NCI-H1694 (cell line): ENCODE measurements at places on chromosomes 3 and 15.

GRCh38 chr15:66773129-66773873 is 71.3 kb downstream of the SMAD6 start:
- DNase-seq: no peak

DNA sequence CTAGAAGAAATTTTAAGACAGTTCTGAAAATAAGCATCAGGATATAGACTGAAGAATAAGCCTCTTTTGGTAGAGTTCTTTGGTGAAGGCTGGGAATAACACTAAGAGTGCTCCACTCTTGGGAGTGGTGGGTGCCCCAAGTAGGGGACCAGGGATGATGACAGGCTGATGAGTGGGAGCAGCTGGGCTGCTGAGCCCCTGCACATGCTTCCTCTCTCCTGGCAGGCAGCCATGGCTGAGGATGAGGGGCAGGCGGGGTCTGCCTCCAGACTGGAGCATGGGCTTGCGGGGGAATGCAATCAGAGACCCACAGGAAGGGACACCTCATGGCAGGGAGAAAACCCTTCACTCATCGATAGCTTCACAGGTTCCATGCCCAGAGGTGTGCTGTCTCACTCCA is 72.6 kb upstream of the RORA start:
- no peak for DNase-seq

GRCh38 chr15:49083401-49084284 is 37.4 kb upstream of the SECISBP2L start:
- no peak for DNase-seq

GRCh38 chr15:33226559-33227181 is 32.2 kb upstream of the FMN1 start:
- DNase-seq: peak; percentile 1

DNA sequence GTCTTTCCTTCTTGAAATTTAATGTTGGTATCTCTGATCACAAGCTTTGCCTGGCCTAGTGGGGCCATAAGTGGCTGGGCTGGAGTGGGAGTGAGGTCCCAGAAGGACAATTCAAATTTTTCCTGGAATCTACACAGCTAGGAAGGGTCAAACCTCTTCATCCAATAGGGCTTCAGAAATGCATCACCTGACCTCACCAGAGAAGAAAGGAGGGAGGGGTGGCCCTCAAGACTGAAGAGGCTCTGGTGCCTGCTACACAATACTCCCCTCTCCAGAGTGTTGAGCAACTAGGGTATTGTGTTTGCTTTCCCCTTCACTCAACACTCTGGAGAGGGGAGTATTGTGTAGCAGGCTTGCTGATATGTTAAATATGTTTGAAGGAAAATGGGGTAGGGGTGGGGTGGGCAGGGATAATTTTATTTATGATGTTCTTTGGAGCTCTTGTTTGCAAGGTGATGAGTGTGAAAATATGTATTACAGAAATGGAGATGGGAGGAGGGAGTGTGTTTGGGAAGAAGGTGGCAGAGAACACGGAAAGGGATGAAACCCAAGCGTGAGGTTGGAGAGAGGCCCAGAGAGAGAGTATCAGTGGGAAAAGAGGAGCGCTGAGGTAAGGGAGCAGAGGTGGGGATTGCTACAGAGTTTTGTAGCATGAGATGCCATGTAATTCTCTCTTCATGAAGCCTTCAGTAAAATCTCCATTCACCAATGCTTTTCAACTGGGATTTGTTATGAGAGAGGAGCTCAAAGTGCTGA is 5.7 kb upstream of the KLHL24 start:
- DNase-seq: no peak

- DNase-seq: no peak
Observed at GRCh38 chr3:17044855-17045254, 160.1 kb downstream of the PLCL2 start.

GRCh38 chr3:134236505-134237170 is 14.0 kb downstream of the RYK start:
- no peak for DNase-seq

GRCh38 chr3:40022297-40022827 is 213.0 kb downstream of the MYRIP start:
- no peak for DNase-seq

GRCh38 chr3:108669208-108669607 is 79.7 kb downstream of the DZIP3 start:
- DNase-seq: no peak

DNA sequence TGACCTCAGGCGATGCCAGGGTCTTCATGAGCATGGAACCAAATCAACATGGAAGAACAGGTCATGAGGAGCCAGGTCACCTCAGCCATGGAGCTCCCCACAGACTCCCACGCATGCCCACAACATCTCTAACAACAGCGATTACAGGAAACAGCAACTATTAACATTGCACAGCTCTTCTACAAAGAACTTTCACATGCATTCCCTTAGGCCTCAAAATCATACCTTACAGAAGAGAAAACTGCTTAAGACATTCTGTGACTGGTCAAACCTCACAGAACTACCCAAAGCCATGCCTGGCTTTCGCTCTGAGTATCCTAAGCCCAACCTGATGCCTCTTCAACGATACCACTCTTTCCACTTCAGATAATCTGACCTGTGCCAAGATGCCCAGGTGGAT is 117.8 kb downstream of the OXNAD1 start:
- DNase-seq: no peak

- DNase-seq: peak; percentile 77
Observed at GRCh38 chr3:186806089-186807055, at the start of gene RFC4. RFC4 (minus strand) TSS chr3:186806482; CDS start chr3:186804713, 1,769 bp downstream.

DNA sequence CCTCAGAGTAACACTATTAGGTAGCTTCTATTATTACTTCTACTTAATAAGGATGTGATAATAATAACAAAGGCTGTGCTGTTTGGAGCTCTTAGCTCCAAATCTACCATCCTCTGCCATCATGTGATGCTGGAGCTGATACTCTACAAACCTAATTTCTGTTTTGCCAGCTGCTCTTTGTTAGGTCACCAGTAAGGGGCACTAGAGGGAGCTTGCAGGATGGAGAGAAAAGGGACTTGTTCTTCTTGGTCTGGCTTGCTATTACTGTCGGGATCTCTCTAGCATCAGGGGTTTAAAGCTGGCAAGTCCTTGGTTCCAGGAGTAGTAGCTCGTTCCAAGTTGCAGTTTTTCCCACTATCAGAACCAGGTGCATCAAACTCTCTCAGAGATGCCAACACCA is 194.9 kb upstream of the KBTBD8 start:
- DNase-seq: no peak

DNA sequence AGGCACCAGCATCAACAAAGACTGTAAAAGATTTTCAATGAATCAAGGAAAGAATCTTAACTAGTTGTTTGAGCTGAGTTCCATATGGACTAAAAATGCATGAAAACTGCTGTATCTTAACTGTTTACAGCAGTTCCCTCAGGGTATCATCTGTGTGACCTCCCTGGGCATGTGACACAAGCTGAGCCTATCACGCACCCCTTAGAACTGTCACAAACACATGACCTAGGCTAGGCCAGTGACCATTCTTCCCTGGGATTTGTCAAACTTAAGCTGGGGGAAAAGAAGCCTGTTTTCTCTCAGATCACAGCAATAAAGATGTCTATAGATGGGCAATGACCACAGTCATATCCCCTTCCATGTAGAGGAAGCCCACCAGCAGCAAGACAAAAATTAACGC is 35.7 kb downstream of the IGF2BP2 start:
- DNase-seq: no peak

DNA sequence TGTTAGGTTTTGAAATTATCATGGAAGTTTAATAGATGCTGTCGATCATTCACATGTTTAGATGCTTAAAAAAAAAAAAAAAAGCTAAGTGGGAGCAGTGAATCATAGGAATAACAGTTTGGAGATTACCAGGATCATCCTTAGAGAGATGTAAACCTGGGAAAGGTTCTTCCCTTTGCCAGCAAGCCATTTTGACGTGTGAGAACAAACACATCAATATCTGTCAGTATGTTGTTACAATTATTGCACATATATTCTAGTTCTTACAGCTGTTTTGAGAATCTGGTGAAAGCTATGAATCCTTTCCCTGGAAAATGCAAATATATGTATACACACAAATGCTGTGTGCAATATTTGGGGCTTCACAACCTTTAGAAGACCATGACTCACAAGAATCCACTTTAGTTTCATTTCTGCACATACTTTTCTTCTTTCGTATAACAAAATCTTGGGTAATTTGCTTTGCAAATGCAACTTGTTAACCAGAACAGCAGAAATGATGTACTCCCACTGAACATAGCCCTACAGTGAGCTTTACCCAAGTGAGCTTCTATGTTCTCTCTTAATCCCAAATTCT is 12.0 kb downstream of the NFKBIZ start:
- no peak for DNase-seq

DNA sequence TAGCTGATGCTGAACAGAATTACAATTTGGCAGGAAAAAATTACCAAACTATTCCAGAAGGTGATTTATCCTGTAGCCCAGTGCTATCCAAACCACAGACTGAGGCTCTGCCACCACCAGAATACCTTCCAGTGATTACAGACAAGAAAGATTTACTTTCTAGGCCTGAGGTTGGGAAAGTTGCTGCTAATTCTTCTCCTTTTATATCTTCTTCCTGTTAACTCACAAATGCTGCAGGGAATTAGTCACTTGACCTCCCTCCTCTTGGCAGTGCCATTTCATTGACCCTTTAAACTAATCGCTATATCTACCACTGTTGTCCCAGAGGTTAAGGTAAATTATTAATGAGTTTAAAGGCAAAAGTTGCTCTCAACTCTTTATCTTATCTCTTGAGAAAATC is 118.4 kb downstream of the CTNNB1 start:
- no peak for DNase-seq

DNA sequence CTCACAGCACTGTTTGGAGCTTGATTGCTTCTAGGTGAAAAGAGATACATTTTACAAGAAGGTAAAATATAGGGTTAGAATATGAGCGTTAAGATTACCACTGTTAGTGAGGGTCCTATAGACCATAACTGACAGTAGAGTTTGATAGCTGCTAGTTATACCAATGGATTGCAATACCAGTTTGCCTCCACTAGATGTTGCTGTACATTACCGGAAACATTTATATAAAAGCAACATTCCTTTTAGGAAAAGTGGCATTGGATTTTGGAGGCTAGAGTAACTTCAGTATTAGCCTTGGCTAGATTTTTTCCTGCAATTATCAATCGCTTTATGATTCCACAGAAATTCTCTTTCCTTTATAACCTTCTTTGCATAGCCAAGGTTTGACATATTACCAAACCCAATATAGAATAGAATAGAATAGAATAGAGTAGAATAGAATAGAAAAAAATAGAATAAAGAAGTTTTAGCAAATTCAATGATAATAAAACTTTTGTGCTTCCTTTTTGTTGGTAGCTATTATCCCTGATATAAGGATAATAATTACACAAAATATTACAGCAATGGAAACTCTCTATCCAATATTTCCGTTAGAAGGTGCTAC is 1093.6 kb upstream of the ALCAM start:
- DNase-seq: peak; percentile 29

DNA sequence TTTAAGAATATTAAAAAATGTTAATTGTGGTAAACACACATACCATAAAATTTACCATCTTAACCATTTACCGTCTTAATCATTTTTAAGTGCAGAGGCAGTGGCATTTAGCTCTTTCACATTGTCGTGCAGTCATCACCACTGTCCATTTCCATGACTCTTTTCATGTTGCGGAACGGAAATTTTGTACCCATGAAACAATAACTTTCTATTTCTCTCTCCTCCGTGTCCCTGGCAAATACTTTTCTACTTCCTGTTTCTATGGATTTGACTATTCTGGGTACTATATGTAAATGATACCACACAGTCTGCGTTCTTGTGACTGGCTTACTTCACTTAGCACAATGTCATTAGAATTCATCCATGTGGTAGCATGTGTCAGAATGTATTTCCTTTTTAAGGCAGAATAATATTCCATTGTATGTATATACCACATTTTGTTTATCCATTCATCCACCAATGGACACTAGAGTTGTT is 27.9 kb downstream of the AKAP13 start:
- DNase-seq: no peak

DNA sequence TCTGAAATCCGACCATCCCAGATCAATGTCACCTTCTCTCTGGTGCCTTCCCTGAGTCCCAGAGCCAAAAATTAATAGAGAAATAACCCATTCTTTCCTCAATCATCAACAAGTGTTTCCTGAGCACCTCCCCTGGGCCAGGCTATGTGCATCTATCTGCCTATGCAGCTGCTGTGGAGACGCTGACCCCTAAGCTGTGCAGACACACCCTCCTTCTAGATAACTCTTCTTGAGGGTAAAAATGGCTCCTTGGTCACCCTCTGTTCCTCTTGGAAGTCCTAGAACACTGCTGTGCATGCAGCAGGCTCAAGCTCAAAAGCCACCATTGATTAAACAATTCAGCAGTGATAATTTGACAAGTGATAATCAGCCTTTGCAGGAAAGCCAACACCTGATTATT is 18.4 kb downstream of the CA12 start:
- DNase-seq: no peak

- DNase-seq: no peak
Observed at GRCh38 chr15:69543681-69544364, 91.2 kb downstream of the RPLP1 start.
